Uterus (tissue), 4 donors: ENCODE measurements at places on chromosomes 13 and 19. TPM values are rescaled to one million over a fixed set of nuclear protein-coding genes. Genes with fewer than 3 reads are reported as not detected.

GRCh38 chr13:97160421-97160820 lies 61.7 kb upstream of the MBNL2 start:
- no peak for DNase-seq

DNA sequence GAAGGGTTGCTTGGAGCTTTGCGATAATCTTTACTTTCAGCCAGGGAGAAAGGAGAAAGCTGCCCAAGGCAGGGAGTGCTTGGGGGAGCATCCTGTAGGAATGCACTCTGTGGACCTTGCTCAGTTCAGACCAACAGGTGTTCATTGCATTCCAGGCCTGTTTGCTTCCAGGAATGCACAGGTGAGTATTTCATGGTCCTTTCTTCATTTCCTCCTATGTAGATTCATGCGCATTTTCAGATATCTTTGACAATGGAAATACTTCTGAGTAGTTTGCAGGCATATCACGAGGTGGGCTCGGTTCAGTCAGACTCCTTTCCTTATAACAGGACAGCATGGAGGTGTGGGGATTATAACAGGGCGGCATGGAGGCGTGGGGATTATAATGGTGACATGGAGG lies 254.8 kb downstream of the FGF9 start:
- no peak for DNase-seq

DNA sequence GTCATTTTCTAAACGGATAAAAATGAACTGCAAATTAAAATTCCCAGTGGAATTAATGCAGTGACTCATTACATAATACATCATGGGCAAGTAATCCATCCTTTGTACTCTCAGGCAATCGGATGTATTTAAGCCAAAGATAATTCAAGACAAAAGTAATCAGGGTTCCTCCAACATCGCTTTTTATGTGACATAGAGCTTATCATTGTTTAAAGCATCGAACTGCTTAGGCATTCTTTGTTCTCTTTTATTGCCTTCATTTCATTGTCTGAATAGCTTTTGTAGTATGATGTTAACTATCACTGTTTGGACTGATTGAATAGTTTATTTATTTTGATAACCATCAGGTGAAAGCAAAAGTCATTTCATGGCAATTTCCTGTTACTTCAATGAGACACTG lies 209.4 kb downstream of the ITGBL1 start:
- DNase-seq: no peak

- no peak for DNase-seq
Observed at GRCh38 chr13:54449922-54450321, 1421.3 kb downstream of the OLFM4 start.

- DNase-seq: no peak
Observed at GRCh38 chr13:48942131-48942530, 33.6 kb upstream of the FNDC3A start.

- peak; percentile 14 for DNase-seq
Observed at GRCh38 chr13:110447058-110447511, 114.4 kb downstream of the RAB20 start.

DNA sequence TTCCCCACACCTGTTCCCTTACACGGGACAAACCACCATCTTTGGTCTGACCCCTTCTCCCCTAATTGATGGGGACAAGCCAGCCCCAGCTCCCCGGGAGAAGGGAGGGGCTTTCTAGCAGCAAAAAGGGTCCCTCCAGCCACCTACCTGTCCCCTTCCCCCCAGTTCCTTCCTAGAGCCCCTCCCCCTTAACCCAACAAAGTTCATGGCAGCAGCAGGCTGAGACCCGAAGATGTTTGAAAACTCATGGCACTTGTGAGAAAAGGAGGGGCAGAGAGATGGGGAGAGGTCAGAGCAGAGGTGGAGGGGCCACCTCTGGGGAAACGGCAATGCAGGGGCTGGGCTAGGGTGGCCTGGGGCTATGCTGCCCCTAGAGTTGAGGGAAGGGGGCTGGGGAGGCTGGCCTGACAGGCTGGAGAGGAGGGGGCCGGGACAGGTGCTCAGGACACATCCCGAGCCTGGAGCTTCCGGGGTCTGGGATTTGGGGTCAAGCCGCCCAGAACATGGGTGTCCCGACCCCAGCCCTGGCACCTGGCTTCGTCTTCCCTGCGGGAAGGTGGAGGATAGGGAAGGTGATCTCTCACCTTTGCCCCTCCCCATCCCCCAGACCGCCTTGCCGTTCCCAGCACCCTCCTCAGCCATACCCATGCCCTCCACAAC lies 12.5 kb upstream of the ASF1B start:
- DNase-seq: no peak

- no peak for DNase-seq
Observed at GRCh38 chr19:4597278-4597974, 37.9 kb upstream of the SEMA6B start.

DNA sequence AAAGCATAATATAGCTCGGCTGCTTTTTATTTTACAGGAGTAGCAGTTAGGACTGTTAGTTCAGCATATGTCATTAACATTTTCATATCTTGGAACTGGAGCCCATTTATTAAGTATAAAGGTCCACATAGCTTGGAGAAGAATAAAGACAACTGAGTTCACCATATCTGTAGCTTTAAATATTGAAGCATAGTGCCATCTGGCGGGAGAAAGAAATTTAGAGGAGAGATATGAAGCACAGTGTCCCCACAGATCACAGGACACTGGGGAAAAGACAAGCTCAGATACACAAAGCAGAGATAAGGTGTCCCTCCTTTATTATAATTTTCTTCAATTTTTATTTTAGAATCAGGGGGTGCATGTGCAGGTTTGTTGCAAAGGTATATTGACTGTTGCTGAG lies 104.7 kb upstream of the FREM2 start:
- no peak for DNase-seq

- DNase-seq: peak; percentile 67
Observed at GRCh38 chr19:15115080-15115479, 7.9 kb downstream of the SYDE1 start.

DNA sequence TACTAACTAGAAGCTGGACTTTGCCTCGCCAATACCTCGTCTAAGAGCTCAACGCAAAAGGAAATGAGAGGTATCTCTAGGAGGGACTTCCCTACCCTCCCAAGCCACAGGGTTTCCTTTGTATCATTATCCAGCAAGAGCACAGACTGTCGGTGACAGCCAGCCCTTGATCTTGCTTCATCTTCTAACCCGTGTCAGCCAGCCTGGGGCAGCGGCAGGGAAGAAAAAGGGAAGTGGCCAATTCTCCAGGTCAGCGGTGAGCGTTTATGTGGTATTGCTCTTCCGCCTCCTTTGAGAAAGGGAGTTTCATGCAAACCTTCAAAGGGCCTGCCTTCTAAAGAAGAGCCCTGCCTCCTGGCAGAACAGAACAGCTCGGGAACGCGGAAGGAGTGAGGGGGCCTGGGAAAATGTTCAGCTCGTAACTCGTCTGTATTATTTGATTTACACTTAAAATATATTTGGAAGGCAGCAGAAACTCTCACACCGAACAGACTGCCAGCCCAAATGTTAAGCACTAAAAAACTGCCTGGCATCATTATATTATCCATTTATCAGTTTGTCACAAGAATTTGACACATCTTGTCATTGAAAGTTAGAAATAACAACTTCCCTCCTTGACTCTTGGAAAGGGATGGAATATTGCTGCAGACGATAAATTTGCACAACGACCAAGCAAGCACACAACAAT lies 41.8 kb downstream of the EFNB2 start:
- no peak for DNase-seq

- DNase-seq: no peak
Observed at GRCh38 chr13:37596805-37597204, 1.8 kb downstream of the POSTN start.

DNA sequence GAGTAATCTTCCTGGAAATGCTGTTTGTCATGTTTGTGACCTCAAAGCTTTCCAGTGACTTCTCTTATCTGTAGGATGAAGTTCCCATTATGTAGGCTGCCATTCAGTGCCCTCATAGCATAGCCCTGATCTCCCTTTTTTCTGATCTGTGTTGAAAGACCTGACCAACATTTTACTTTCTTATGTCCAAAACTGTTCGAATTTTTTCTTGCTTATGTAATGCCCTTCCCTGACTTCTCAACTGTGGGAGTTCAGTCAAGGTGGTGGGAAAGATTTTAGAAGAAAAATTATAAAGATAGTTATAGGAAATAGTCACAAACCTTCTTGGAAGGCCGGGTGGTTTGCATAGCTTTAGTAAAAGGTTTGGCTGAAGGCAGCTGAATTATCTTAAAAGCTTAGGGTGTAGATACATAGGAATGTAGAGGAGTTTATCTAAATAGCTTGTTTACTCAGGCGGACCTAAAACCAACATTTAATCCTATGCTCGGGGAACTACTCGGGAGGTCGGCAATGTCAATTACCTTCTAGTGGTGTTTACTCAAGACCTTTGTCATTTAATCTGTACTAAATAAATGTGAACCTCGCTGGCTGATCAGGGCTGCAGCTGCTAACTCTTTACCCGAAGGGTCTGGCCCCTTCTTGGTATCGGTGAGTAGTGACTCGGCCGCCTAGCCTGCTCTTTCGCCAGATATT lies 44.3 kb downstream of the PSG3 start:
- no peak for DNase-seq

GRCh38 chr19:39328046-39328705 lies 7.5 kb upstream of the LRFN1 start:
- DNase-seq: peak; percentile 87

DNA sequence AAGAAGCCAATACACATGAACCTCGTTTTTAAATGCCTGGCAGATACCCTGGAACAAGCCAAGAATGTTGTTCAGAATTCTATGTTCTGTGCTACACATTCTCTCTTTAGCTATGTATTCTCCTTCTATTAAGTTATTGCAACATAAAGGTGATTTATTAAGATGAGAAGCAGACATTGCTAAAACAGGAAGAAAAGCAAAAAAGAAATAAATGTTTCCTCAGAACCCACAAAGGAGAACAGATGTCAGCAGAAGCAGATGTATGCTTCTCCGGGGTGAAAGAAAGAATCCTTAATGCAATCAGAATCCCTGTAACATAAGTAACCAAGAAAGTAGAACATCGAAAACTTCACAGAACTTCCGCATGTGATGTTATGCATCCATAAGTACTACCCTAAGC lies 302.9 kb downstream of the DCT start:
- no peak for DNase-seq

DNA sequence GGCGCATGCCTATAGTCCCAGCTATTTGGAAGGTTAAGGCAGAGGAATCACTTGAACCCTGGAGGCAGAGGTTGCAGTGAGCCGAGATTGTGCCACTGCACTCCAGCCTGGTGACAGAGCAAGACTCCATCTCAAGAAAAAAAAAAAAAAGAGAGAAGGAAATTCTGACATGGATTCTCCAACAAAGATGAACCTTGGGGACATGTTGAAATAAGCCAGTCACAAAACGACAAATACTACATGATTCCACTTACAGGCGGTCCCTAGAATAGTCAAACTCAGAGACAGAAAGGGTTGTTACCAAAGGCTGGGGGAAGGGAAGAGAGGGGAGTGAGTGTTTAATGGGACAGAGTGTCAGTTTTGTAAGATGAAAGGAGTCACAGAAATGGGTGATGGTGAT lies 66.4 kb downstream of the F2RL3 start:
- no peak for DNase-seq

DNA sequence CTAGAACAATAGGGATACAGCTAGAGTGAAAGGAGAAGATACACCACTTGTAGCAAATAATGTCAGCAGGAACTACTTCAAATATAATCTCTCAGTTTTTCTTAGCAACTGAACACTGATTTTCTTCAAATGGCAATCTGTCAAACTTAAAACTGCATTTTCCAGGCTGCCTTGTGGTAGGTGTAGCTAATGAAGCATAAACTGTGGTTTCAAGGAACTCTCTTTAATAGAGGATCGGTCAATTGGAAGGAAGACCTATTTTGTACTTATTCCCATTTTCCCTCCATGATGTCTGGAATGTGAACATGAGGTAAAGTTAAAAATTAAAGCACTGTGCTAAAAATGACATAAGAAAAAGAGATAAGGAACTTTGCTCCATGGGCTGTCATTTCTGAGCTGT lies 1261.9 kb downstream of the PCDH17 start:
- DNase-seq: no peak

DNA sequence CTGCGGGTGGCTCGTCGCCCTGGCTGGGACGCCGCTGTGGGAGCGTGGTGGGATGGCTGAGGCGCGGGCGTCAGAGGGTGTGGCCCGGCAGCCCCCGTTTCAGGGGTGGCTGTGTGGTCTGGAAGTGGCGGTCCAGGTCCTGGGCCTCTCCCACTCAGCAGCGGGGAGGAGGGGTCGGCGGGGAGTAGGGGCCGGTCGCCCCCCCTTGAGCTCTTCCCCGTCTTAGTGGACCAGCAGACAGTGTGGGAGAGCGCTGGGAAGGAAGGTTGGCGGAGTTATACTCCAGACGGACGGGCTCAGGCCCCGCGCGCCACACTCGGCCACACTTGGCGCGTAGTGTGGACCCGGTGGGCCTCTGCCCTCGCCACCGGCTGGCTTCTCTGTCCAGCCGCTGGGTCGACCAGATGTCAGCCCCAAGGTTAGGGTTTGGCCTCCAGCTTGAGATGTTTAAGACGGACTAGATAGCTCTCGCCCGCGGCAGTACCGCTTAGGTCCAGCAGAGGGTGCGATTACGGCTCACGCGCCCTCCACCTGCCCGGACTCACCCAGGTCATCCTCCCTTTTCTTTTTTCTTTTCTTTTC lies 21.7 kb upstream of the ZNF429 start:
- peak; percentile 51 for DNase-seq

GRCh38 chr13:38167164-38167822 lies 182.4 kb upstream of the UFM1 start:
- no peak for DNase-seq

DNA sequence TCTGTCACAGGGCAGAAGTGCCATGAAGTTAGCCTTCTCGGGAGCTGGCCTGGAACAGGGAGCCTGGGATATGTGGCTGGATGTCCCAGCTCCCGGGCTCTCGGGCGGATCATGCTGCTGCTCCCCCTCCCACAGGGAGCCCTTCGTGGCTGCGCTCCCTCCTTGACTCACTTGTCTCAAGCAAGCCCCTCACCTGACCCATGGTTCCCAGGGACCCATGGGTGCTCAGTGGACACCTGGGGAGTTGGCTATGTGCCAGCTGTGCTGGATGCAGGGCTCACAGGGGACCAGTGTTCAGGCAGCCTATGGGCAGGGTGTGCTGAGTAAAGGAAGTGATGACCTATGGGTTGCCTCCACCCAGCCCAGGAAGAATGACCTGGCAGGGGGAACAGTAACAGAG lies 213.1 kb upstream of the SGCG start:
- DNase-seq: no peak

The RGL3 gene
- total RNA-seq: 1.0 TPM

The LCP1 gene
- total RNA-seq: 34.8 TPM

The CYP4F11 gene
- total RNA-seq: not detected

The POGLUT2 gene
- total RNA-seq: 26.4 TPM

The FAM124A gene
- total RNA-seq: 2.1 TPM

The ZNF442 gene
- total RNA-seq: 12.2 TPM

The CGB2 gene
- total RNA-seq: not detected

The CLDND2 gene
- not detected for total RNA-seq

The COX6B2 gene
- total RNA-seq: not detected

The CYP2A6 gene
- total RNA-seq: not detected
